ENCODE measurements at places on chromosomes 12 and 14. TPM values are rescaled to one million over a fixed set of nuclear protein-coding genes. Genes with fewer than 3 reads are reported as not detected.

- peaks cover 20% of the 10 kb centered on the region for H3K4me1 ChIP-seq
- H3K27me3 ChIP-seq, result no peaks in the 10 kb centered on the region
- H3K4me3 ChIP-seq, result no peak overlapping the region
- no peak for DNase-seq
- H3K36me3 ChIP-seq, result no peaks in the 10 kb centered on the region
Measured at GRCh38 chr14:91392623-91393303, 24.9 kb downstream of the CCDC88C start.

- no peak for DNase-seq
- no peak overlapping the region for H3K4me3 ChIP-seq
- H3K4me1 ChIP-seq, result peaks cover 9% of the 10 kb centered on the region
- no peak overlapping the region for H3K27ac ChIP-seq
- no peaks in the 10 kb centered on the region for H3K36me3 ChIP-seq
Measured at GRCh38 chr12:39912211-39912980, 193.5 kb downstream of the SLC2A13 start.

DNA sequence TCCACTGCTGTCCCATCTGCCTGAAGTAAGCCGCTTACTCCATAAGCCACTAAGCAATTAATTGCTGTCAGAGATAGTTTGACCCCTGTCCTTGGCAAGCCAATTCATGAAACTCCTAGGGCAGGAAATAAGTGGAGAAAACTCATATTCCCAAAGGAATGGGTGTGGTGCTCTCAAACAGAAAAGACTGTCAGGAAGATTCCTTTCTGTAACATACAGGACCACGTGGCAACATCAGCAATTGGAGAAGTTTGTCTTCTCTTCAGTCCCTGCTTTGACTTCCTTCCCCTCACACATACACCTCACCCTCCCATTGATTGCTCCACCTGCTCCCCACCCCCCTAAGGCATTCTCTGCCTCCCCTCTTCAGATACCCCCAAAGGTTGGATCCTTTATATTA is 36.2 kb upstream of the MDM1 start:
- no peak overlapping the region for H3K27ac ChIP-seq
- peaks cover 13% of the 10 kb centered on the region for H3K4me1 ChIP-seq
- H3K4me3 ChIP-seq, result no peak overlapping the region
- H3K36me3 ChIP-seq, result no peaks in the 10 kb centered on the region
- H3K27me3 ChIP-seq, result no peaks in the 10 kb centered on the region
- DNase-seq, result no peak

Gene PNN
- total RNA-seq, result 146 TPM

Data from A673 (cell line).